ENCODE measurements at places on chromosomes 12 and 14.

DNA sequence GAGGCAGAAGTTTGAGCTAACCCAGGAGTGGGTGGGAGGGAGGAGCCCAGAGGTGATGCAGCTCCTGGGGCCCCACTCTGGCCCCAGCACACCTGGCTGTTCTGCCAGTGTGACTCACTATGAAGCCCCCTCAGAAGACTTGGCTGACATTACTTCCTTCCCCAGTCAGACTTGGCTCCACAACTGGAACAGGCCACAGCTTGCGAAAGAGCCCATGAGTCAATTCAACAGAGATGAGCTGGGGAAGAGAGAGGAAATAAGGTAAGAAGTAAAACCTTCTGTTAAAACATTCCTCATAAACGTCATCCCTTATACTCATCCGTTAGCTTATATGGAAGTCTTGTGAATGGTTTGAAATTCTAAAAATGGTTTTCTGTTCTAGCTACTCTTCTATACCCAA is 245.9 kb downstream of the ADAMTS20 start:
- no peak for DNase-seq

DNA sequence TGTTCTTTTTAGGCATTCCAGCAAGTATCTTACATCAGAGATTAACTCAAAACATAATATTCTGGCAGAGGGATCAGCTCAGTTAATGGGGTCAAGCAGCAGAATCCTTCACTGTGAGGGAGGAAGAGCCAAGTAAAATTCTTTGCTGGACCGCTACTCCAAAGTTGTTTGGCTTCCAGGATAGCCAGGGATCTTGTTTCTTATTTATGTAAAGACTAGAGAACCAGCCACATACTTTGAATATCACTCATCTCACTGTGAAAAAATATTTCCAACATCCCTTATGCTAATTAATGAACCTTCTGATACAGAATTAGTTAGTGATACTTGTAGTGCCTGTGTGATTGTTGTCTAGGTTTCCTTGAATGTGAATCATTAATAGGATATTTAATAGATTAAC is 94.2 kb downstream of the PLEKHA5 start:
- DNase-seq, result no peak

DNA sequence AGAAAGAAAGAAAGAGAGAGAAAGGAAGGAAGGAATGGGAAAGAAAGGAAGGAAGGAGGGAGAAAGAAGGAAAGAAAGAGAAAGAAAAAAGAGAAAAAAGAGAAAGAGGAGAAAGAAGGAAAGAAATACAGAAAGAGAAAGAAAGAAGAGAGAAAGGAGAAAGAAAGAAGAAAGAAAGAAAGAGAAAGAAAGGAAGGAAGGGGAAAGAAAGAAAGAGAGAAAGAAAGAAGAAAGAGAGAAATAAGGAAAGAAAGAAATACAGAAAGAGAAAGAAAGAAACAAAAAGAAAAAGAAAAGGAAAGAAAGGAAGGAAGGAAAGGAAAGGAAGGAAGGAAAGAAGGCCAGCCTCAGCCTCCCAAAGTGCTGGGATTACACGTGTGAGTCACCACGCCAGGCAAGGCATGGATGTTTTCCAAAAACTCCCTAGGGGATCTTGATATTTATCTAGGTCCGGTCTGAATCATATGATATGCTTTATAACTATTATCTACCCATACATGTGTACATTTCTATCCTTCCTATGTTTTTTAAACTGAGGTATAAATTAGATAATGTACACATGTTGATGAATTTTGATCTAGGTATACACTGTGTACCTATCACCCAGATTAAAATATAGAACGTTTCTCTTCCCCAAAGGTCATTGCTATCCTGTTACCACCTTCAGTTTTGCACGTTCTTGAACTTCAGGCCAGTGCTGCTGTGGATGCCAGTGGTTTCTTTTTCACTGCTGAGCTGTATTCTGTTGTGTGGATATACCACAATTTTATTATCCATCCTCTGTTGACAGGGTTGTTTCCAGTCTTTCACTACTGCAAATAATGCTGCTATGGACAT is 177.9 kb downstream of the RBM19 start:
- DNase-seq, result no peak

GRCh38 chr12:93426412-93426805 is 15.3 kb downstream of the UBE2N start:
- DNase-seq, result no peak

- peak; percentile 91 for DNase-seq
These were observed at the start of gene PLBD2 for GRCh38 chr12:113358381-113359132. PLBD2 (plus strand) TSS chr12:113358587; CDS start chr12:113358601, 14 bp downstream.

DNA sequence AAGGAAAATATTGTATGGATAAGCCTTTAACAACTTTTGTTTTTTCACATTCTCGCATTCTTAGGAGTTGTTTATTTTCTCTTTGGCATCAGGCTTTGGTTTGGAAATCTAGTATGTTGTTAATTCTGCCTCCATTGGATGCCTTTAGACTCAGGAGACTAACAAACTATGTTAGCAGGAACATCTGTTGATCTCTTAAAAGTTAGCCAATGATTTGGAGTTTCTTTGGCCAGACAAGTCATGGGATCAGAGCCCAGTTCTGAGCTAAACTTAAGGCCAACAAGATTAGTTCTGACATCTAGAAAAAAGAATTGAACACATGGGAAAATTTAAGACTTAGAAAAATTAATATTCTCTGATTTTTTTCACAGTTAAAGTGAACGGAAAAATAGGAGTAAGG is 35.3 kb upstream of the STRAP start:
- DNase-seq, result no peak

- no peak for DNase-seq
These were observed 14.1 kb downstream of the PYROXD1 start for GRCh38 chr12:21451529-21451928.

DNA sequence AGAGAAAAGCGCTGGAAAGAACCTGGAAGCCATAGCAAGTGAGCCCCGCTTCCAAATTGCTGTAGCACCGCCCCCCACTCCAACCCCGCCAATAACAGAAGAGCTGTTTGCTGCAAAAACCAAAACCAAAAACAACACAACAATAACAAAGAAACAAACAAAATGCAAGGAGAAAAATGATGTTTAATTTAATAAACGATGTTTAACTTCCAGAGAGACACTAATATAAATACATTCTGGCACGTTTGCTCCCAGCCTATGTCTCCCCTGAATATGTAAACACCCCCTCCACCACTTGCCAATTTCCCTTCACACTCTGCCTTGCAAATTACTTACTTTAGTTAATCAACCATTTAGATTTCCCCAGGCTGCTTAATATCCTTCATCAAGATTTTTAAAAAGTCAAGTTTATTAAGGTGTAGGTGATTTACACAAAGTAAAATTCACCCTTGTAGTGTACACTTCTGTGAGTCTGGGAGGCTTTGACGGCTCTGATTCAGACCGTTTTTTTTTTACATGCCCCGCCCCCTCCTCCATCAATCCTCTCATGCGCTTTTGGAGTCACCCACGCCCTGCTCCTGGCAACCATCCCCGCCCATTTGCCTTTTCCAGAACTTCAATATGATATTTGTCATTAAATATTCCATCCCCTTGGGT is 482 bp upstream of the IFI27L2 start:
- no peak for DNase-seq

DNA sequence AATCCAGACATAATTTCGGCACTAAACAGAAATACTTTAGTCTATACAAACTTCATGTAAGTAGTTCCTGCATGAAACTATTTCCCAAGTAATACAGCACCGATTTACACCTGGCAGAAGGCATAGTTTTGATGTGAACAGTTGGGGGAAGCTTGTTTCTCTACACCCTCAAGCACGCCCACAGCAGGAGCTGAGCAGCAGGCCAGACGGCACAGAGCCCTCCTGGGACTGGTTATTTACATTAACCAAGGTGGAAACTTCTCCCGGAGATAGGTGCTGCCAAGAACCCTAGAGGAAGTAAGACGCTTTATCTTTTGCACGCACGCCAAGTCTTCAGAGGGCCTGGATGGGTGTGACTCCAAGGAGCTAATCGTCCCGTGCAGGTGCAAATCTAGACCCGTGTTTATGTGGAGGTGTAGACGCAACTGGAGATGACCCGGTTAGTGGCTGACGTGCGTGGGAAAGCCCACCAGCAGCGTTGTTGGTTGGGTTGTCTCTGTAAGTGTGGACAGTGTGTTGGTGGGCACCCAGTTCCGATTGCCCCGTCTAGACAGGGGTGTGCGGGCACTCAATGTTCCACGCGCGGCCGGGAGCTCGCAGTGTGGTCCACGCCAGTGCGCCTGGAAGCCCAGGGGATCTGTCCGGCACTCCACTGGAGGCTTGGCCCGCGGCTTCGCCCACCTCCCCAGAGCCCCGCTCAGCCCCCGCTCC is 767 bp upstream of the TCP11L2 start:
- DNase-seq, result peak; percentile 67

GRCh38 chr12:45707241-45707857 is 22.2 kb upstream of the ARID2 start:
- no peak for DNase-seq

GRCh38 chr12:6834254-6834653 is 6.0 kb downstream of the P3H3 start:
- no peak for DNase-seq

GRCh38 chr14:71415404-71415690 is 508.1 kb downstream of the PCNX1 start:
- DNase-seq, result no peak

GRCh38 chr14:73227812-73228781 is 9.2 kb upstream of the PAPLN start:
- no peak for DNase-seq
